ENCODE measurements at places on chromosomes 13 and 19.

DNA sequence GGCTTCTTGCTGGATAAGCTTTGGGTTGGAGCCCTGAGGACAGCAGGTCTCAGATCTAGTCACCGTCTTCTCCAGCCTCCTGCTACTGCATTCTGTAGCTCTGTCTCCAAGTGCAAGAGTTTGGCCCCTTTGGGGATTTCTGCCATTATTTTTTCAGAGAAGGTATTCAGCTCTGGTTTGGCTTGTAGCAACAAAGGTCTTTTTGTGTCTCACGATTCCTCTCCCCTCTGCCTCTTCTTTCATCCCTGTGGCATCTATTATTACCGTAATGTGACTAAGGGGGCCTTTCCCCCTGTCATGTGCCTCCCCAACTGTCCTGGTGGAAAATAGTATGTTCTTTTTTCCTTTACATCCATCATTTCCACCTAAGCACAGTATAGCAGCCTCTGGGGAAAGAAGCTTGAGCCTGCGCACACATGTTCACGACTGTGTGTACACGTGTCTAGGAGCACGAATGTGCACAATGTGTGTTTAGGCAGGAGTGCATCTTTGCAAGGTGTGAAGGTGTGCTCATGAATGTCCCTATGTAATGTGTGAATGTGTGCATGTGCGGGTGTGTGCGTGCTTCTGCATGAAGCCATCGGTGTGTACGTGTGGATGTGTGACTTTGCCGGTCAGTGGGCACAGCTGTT lies 273.9 kb downstream of the ZNF536 start:
- DNase-seq: no peak

DNA sequence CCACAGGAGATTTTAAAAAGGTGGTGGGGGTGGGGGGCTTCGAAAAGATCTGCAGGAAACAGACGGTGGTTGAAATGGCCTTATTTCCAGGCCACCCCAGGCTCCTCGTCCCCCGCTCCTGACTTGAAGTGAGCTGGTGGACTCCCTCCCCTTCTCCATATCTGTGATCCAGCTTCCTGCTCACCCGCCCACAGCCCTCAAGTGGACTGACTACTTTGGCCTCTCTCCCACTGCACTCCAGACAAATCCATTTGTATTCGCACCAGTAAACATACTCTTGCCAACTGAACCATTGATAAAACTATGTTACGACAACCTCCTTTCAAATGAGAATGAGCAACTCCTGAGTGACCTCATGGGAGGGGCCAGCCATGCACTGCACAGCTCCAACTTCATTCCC lies 259.5 kb downstream of the COL4A1 start:
- no peak for DNase-seq

DNA sequence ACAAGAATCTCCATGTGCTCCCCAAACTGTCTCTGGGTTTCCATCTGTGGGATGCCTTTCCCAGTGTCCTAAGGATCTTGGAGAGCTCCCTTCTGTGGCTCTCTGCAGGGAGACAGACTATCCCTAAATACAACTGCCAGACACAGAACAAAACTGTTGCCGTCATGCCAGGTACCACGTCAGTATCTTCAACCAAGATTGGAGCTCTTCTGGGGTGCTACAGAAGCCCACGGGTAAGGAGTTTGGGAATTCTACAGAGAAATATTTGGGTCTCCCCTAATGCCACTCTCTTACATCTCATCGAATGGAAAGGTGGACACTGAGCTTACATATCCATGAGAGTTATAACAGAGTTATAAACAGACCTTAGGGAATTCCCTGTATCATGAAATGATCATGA lies 4.9 kb upstream of the MBD3L3 start:
- no peak for DNase-seq

DNA sequence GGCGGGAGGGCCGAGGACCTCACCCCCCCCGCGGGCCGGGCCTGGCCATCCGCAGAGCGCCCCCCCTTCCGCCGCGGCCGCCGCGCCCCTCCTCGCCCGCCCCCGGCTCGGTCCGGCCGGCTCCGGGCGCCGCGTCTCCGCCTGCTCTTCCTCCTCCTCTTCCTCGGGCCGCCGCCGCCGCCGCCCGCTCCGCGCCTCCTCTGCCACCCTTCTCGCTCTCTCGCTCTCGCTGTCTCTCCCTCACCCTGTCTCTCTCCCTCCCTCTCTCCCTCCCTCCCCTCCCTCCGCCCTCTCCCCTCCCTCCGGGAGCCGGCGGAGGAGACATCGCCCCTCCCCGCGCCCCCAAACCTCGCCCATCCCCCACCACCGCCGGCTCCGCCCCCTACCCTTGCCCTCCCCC lies at the start of gene SHANK1:
Gene SHANK1 (minus strand): TSS at position 237 of the 400 bp plus-strand sequence. CDS start 2,883 bp downstream, outside the sequence.
- DNase-seq: no peak

GRCh38 chr13:112695121-112695520 lies 5.3 kb downstream of the ATP11A start:
- no peak for DNase-seq

All from stimulated activated CD4-positive, alpha-beta T cell treated with anti-CD3 and anti-CD28 coated beads, TNF-alpha, amount 100 ng/mL, for 1 hour (primary cell).